ENCODE measurements at places on chromosomes 16 and 17.

DNA sequence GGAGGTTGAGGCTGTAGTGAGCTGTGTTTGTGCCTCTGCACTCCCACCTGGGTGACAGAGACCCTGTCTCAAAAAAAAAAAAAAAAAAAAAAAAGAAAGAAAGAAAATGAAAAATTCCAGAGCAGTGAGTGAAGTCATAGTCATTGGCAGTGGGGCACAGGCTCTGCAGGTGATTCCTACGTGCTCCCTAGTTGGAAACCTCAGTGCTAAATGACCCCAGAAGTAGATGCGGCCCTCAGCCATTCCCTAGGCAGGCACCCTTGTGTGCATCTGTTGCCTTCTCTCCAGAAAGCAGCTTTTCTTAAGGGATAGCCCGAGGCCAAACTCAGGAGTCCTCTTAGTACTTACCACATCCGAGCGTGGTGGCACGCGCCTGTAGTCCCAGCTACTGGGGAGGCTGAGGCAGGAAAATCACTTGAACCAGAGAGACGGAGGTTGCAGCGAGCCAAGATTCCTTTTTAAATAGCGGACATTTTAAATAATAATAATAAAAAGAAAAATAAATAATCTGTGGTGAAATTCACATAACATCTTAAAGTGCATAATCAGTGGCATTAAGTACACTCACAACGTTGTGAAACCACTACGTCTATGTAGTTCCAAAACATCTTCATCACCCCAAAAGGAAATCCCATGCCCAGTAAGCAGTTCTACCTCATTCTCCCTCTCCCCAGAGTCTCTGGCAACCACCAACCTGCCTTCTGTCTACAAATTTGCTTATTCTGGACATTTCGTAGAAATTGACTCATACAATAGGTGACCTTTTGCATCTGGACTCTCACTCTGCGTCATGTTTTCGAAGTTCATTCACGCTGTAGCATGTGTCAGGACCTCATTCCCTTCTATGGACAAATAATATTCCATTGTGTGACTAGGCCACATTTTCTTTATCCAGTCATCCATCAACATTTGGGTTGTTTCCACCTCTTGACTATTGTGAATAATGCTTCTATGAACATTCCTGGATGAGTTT is 12.5 kb upstream of the SPHK1 start:
- no peak for DNase-seq

DNA sequence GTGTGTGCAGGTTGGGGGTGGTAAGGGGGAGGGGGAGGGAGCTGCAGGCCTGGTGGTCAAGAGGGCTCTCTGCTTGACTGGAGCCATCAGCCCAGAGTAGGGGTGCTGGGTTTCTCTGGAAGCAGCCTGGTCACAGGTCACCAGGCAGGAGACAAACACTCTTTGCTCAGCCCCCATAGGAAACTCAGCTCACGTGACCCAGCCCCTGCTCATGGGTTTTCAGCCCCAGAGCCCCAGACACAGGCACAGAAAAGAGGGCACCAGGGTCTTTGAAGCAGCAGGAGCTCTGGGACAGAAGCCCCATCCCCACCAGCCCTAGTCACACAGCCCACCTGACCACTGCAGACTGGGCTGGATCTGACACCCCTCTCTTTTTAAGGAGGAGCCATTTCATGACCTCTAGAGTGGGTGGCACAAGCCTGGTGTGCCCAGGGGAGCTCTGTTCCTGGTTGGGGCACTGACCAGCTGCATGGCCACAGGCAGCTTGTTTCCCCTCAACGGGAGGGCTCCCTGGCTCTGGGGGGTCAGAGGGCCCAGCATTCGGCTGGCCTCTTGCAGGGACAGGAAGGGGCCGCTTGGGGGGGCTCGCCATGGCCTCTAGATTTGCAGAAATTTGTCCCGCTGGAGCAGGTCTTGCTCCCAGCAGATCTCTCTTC is 13.8 kb upstream of the CD79B start:
- DNase-seq, result no peak

DNA sequence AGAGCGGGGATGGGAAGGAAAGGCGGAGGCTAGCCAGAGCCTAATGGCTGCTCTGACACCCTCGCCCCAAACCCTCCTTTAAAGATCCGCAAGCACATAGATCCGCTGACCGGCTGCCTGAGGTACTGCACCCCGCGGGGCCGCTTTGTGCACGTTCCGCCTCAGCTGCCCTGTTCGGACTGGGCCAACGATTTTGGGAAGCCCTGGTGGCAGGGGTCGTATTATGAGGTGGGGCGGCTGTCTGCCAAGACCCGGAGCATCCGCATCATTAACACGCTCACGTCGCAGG is 663 bp downstream of the CYB5D1 start:
- no peak for DNase-seq

- no peak for DNase-seq
Measured at GRCh38 chr17:57481910-57482391, 225.6 kb downstream of the MSI2 start.

- no peak for DNase-seq
Measured at GRCh38 chr17:74354123-74354522, 7.5 kb downstream of the BTBD17 start.

DNA sequence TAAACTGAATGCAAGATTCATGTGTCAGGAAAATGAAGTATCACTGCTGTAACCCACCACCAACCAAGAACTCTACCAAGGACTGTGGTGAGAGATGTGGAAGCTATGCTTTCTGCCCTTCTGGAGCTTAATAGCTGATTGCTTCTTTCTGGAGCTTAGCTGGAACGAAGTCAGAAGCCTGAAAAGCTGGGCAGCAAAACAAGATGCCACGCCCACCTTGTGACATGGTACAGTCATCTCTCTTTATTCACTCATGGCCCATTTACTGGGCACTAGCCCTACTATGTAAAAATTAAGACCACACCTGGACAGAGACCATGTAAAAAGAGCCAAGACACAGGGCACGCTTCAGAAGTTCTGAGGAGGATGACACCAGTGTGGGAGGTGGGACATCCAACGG is 48.1 kb downstream of the TEX2 start:
- DNase-seq, result no peak

- DNase-seq, result no peak
Measured at GRCh38 chr17:66978514-66979061, 14.1 kb downstream of the CACNG4 start.

GRCh38 chr16:50354629-50355456 is 13.9 kb downstream of the BRD7 start:
- peak; percentile 28 for DNase-seq

- no peak for DNase-seq
Measured at GRCh38 chr16:48225456-48225855, 18.6 kb upstream of the LONP2 start.

- no peak for DNase-seq
Measured at GRCh38 chr17:80279895-80280294, 19.2 kb downstream of the RNF213 start.

DNA sequence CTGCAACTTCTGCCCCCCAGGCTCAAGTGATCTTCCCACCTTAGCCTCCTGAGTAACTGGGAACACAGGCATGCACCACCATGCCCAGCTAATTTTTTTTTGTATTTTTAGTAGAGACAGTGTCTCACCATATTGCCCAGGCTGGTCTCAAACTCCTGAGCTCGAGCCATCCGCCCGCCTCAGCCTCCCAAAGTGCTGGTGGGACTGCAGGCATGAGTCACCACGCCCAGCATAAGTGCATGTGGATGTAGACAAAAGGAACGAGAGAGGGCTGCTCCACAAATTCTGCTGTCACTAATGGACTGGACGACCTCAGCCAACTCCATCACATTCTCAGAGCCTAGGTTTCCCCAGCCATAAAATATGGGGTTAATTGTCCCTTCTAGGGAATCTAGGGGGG is 7.7 kb upstream of the SP2 start:
- DNase-seq, result no peak

- DNase-seq, result no peak
Measured at GRCh38 chr17:17320911-17321220, 17.7 kb downstream of the NT5M start.

DNA sequence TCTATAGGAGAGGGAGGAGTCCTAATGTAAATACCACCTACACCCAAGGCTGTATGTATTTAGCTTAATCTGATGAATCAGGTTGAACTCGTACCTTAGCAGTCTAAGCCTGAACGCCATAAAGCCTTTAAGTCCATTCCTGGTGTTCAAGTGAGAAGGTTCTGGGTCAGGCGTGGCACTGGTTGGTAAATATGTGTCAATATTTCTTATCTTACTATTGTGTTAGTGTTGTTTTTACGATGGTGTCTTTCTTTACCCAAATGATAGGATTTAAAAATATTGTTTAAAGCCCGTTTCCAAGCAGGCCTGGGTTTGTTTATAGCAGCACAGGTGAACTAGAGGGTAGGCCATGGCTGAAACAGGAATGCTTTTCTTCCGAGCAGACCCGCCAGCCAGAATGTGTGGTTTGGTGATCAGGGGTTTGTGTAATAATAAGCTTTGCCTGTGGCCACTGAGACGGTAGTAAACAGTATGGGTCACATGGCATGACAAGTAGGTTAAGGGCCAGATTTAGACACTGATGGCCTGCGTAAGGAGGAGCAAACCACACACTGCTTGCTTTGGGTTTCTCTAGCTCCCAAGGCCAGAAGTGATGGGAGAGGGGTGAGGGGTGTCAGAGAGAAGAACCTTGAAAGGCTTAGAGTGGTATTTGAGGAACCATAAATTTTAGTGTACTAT is 3.3 kb downstream of the TMEM94 start:
- DNase-seq, result no peak

- DNase-seq, result no peak
Measured at GRCh38 chr16:53745086-53745485, 41.1 kb downstream of the FTO start.

GRCh38 chr17:51257150-51258081 is 2.4 kb downstream of the MBTD1 start:
- no peak for DNase-seq

DNA sequence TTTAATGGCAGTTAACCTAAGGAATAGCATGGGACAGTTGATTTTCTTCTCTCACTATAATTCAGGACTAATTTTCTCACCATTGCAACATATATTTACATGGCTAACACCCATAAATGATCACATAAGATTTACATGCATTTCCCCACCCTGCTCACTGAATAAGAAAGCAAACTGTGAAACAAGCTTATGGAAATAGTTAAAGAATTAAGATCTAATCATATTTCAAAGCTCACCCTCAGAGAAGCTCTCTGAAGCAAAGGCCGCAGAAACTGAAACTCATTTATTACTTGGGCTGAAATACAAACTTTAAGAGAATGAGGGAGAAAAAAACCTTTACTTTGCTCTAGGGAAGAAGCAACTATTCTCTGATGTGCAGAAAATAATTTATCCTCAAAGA is 218.7 kb upstream of the AXIN2 start:
- DNase-seq, result no peak

- no peak for DNase-seq
Measured at GRCh38 chr17:58285422-58285810, 4.7 kb upstream of the MPO start.

Data from NCI-H1417 (cell line).